ENCODE measurements at places on chromosomes 4 and X. TPM values are rescaled to one million over a fixed set of nuclear protein-coding genes. Genes with fewer than 3 reads are reported as not detected.

The RADX gene
- polyA plus RNA-seq, result 0.37 TPM

The PLK4 gene
- polyA plus RNA-seq, result 21.1 TPM

The ARL9 gene
- 1.1 TPM for polyA plus RNA-seq

The TASL gene
- polyA plus RNA-seq, result not detected

The SPANXD gene
- polyA plus RNA-seq, result not detected

- DNase-seq, result no peak
Observed at GRCh38 chrX:71958281-71958675, 47.6 kb downstream of the NHSL2 start.

DNA sequence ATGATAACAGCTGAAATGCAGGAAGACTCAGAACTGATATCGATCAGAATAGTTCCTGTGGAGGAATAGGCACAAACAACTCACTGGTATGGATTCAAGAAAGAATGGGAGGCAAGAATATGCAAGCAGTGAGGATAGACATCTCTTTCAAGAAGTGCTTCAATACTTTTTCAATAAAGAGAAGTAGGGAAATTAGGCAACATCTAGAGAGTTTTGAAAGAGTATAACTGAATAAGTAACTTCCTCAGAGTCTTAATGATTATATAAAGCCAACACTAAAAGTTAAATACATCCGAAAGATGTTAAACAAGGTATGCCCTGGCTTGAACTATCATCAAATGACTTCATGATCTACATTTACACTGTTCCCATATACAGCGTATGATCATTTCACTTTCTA, 1443.0 kb downstream of the PCDH7 start:
- DNase-seq, result no peak

DNA sequence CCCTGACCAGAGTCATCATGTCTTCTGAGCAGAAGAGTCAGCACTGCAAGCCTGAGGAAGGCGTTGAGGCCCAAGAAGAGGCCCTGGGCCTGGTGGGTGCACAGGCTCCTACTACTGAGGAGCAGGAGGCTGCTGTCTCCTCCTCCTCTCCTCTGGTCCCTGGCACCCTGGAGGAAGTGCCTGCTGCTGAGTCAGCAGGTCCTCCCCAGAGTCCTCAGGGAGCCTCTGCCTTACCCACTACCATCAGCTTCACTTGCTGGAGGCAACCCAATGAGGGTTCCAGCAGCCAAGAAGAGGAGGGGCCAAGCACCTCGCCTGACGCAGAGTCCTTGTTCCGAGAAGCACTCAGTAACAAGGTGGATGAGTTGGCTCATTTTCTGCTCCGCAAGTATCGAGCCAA, 11.0 kb downstream of the MAGEA4 start:
- DNase-seq, result no peak

DNA sequence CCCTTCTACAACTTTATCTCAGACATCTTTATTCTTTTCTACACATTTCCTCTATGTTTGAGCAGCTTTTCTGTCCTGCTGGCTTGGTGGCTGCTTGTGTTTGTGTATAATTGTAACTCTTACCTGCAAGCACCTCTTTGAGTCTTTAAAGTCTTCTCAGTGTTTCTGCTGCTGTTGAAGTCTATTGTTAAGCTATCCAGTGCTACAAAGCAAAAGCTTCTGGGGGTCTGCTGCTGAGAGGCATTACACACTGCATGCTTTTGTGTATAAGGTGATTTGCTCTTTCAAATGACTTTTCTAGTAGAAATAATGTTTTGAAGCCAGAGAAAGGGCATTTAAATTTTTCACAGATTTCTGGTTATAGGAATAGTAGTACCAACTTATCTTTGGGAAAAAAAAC, 241.8 kb downstream of the DTHD1 start:
- DNase-seq, result no peak

DNA sequence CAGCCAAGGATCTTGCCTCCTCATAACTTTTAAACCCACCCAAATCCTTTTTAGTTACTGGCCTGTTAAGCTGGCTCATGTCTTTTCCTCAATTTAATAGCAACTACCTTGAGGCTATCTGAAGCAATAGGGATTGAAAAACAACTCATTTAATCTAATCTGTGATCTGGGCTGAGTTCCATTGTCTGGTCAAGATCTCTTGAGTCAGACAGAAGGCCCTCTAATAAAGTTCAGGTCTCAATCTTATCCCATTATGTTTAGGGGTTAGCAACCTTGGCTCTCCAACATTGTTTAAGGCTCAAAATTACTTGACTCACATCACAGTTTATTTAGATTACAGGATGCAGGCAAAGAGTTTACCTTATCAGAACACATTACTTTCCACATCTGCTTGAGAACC, 436.1 kb downstream of the ANKRD50 start:
- no peak for DNase-seq

DNA sequence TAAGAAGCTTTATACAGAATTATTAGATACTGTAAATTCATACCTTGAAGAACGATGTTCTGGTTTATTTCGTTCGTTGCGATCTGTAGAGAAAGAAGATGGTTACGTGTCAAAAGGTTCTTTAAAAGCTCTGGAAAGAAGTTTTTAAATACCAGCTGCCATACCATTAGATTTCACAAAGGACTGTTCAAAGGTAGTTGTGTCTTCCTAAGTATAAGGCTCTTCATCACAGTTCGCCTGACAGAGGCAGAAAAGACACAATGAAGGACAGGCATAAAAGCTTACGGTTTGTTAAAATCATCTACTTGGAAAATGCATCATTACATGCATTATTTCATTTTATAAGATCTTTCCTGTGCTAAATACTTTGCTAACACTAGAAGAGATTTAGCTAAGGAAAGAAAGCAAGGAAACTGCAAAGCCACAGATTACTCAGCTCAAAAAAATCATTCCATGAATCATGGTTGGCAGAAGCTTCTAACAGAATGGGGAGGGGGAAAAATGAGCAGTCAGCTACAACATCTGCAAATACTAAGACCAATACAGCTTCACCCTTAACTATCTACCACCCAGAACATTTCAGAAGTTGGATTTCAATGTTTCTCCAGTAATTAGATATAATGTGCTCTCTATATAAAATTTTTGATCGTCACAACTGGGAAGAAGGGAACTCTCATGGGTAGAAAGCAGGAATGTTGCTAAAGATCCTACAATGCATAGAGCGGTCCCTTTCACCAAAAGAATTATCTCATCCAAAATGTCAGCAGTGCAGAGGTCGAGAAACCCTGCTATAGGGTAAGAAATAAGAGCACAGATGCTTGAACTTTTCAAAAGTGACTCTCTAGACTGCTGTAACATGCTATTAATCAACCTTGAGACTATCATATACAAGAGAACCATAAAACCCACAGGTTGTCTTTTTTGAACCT, 50.7 kb upstream of the PRSS48 start:
- DNase-seq, result peak; percentile 91

- DNase-seq, result no peak
Observed at GRCh38 chrX:44997282-44997812, 124.4 kb downstream of the KDM6A start.

- DNase-seq, result peak; percentile 44
Observed at GRCh38 chr4:130486186-130486585, 1390.2 kb downstream of the C4orf33 start.

DNA sequence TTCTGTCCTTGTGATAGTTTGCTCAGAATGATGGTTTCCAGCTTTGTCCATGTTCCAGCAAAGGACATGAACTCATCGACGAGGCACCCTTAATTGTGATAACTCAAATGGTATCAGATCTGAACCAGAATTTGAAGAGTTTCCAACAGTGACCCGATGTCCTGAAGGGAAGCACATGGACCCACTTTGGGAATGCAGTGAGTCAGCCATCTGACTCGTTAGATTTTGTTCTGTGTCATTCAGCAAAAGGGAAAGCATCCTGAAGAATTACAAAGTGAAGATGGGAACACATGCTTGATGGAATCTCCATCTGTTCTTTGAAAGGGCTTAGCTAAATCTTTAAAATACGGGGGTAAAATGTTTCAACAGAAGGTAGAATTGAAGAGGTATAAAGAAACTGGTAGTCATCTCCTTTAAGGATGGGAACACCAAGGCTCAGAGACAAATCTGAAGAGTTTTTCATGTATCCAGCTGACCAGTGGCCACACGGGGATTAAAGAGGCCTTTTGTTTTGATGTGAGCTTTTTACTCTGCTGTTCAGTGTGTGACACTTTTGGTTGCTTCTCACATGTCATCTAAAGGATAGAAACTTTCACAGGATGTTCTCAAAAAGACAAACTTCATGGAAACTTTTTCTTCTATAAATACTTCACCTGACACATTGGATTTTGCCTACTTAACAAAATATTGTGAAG, 393.8 kb downstream of the INPP4B start:
- no peak for DNase-seq

Measured in fibroblast of lung (primary cell).